GM03348 (cell line): ENCODE measurements at places on chromosomes 5 and 9.

DNA sequence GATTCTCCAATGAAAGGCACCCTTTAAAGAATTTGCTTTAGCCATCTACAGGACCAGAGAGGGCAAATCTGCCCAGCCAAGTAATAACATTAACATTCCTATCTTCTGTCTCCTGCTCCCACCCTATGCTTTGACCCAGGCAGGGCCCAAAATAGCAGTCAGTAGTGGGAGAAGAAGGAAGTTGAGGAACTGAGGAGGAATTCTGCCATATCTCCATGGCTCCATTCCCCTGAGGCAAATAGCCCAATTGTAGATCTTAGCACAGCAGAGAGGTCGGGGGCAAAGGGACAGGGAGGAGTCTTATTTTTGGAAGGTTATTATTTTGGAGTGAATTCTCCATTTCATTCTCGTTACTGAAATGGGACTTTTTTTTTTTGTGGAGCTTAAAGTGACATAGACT is 111.1 kb upstream of the IFNK start:
- DNase-seq, result no peak

DNA sequence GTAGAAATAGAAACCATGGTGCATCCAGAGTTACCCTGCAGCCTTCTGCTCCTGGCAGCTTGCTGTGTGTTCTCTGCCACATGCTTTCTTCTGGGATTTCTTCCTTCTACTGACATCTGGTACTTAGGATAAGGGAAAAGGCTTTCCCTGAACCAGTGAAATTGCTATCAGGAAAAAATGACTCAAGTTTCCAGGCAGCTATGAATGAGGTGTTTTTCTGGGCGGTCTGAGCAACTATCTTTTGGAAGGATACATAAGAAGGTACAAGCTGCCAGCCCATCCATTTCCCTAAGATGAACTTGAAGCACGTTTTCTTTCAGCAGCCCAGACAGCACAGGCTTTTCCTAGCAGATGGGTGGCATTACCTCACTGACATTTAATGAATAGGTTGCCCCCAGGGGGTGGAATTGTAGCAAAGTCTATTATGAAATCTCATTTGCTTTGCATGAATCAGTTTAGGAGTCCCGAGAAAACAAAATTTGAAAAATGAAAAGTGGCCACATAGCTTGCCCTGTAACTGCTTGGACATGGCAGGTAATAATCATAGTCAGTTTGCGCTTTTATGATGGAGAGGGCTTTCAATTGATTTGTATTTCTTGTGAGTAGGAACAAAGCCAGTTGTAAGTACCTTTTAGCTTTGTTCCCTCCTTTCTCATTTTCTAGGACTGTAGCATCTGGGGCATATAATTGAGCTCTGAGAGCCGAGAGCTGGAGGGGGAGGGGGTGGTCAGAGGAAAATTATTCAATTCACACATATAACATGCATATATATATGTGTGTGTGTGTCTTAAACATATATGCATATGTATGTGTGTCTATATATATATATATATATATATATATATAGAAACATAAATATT is 108.5 kb downstream of the C9orf152 start:
- peak; percentile 56 for DNase-seq

GRCh38 chr5:170368586-170368985 is 20.6 kb downstream of the KCNMB1 start:
- no peak for DNase-seq

DNA sequence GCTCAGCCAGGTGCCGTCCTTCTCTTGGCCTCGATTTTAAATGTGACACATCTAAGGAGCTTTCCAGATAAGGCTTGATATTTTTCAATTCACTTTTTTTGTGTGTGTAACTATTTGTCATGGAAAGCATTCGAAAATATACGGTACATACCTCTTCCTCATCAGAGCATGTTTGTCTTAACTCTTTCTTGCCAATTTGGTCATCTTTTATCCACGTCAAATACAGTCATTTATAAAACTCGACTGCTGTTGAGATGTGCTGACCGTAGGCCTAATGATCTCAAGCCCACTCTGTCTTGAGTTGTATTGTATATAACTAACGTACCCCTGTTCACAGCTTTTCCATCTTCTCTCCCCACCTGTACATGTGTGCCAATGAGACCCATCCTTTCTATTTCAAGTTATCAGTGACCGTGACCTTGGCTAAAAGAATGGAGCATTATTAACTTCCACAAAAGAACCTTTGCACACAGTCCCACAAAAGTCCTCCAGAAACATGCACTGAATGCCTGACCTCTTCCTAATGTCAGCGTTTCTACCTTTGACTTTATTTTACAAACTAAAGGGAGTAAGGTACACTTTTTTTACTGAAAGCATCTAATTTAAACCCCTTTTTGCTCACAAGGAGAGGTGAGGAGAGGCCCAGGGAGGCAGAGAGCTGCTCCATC is 61.6 kb downstream of the IPPK start:
- DNase-seq, result no peak

DNA sequence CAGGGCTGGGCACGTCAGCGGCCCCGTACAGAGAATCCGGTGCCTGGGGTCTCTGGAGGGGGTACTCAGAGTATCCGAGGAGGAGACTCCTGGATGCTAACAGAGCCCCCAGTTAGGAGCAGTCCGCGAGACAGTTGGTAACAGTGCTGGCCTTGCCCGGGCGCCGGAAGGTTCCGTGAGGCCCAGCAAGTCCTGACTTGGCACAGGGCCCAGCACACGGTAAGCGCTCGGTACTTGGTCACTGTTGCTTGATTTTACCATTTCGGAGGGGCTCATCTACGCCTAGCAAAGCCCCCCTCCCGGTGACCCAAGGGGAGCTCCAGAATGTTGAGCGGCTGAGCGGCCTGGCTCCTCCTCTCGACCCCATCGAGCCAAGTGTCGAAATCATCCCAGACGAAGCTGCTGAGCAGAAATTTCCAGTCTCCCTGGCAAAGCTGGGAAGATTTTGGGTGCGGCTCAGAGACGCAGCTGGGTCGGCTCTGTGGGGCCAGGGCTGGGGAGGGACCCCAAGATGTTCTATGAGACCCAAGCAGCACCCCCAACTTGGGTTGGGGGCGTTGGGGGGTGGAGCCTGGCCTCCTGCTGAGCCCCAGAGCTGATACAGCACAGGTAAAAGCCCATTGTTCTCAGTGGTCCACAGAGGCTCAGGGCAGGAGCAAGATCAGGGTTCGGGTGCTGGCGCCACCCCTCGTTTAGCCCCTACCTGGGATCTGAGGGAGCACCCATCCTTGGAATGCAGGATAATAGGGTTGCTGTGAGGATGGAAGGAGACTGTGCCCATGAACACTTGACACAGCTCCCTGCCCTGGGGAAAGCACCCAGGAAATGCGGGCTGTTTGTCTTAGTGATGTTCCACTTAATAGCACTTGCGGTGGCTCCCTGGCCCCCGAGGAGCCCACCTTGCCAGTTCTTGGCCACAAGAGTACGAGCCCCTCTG is 137.2 kb downstream of the C9orf50 start:
- DNase-seq, result peak; percentile 91

- DNase-seq, result no peak
These were observed 31.1 kb downstream of the MEGF9 start for GRCh38 chr9:120683150-120683549.

GRCh38 chr5:176183321-176184074 is 54.7 kb upstream of the SIMC1 start:
- DNase-seq, result no peak

DNA sequence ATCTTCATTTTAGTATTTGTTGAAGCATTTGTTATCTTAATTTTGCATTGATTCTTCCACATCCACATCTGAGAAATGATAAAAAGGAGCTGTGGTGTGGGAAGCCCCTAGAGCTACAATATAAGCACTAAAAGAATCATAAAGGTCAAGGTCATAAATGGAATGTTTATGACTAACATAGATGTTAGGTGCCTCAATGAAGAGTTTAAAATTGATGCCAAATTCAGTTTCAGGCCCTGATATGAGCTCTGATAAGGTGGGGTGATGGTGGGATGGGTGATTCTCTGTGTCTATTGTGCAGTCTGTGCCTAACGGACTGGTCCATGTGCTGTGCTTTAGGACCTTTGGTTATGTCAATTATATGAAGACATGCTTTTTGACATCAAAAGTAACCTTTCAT is 61.2 kb upstream of the CAMK4 start:
- no peak for DNase-seq

DNA sequence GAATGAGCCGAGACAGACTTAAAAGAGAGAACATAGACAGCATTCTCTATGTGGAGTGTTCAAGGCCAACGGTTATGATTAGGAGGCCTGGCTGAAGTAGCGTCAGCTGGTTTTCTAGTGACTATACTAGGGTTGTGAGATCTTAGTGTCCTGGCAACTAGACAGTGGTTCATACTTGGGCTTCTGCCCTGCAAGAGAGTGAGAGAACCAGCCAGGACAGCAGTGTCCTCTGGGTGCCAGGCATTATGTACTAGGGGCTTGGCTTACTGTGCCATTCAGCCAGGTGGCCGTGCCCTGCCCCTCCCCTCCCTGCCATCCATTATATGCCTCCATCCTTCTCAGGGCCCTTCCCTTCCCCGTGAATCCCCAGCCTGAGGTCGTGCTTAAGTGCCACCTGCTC is 56.8 kb downstream of the TRIO start:
- DNase-seq, result no peak

- no peak for DNase-seq
These were observed 145.4 kb downstream of the CMYA5 start for GRCh38 chr5:79834754-79835714.

DNA sequence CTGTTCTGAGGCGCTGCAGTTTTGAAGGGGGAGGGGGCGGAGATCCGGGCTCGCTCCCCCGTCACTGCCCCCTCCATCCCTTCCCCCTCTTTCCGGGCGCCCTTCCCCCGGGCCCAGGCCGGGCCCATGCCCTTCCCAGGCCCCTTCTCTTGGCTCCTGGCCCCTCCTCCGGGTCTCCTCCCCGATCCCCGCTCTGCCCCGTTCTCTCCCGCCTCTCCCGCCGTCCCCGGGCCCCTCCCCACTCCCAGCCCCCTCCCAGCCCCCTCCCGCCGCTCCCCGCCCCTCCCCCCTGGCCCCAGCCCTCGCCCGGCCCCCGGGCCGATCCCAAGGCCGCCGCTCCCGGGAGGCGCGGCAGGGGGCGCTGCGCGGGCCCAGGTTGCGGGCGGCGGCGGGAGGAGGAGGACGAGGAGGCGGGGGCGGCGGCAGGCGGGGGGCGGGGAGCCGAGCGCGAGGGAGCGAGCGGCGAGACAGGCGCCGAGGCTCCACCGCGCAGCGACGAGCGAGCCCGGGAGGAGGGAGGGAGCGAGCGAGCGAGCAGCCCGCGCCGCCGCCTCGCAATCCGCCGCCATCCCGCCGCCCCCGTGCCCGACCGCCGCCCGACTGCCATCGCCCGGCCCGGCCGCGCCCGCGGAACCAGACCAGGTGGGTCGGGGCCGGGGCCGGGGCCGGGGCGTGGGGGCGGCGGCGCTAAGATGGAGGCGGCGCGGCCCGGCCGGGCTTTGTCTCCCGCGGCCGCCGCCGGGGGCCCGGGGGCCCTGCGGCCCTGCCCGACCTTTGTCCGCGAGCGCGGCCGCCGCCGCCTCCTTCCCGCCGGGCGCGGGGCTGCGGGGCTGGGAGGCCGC is at the start of gene PRRC2B:
Gene PRRC2B, plus strand, starts transcription at position 465 of the 842 bp plus-strand sequence. CDS start 36,059 bp downstream, outside the sequence.
- peak; percentile 97 for DNase-seq

GRCh38 chr5:111680737-111681413 is 76.1 kb downstream of the NREP start:
- peak; percentile 79 for DNase-seq

- no peak for DNase-seq
These were observed 56.3 kb downstream of the SLF1 start for GRCh38 chr5:94674490-94675382.

DNA sequence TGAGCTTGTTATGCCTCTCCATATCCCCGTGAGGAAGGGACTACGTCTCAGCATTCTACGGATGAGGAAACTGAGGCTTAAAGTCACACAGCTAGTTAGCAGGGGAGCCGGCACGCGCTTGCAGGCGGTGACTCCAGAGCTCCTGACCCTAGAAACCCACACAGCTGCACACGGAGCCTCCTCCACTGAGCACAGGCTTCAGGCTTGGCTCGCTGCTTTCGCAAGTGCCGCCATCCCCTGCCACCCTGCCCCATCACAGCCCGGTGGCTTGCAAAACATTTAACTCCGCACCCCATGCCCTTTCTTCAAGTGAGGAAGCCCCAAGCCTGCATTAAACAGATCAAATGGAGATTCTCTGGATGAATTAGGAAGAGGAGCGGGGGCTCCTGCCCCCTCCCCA is 138.3 kb downstream of the HSD17B3 start:
- DNase-seq, result no peak

DNA sequence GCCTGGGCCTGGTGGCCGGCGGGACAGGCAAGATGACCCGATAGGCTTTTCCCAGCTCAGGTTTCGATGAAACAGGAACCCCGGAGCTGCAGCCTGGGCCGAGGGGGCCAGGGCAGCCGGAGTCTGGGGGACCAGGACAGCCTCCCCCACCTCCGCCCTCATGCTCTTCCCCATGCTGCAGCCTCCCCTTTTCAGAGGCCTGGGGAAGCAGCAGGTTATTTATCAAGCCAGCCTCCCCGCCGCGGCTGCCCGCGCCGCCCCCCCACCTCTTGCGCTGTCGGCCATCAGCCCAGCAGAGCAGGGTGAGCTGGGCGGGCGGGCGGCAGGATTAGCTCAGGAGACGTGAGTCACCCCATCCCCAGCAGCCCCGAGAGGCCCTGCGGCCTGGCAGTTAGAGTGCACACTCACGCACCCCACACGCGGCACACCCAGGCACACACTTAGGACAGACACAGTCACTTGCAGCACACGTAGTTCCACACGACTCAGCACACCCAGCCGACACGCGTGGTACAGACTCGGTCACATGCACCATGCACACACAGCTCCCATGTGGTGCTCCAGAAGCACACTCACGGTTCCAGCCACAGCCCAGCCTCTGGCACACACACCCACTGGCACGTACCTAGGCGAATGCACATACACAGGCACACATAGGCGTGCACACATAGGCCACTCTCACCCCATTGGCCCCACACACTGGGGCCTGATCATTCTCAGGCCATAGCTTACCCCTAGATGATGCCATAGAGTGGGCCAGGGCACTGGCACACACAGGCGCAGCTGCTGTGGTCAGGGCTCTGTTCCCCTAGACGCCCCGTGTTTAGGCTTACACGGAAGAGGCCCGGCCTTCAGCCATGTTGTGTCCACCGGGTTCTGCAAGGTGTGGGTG is 13.0 kb downstream of the CXXC5 start:
- peak; percentile 96 for DNase-seq

DNA sequence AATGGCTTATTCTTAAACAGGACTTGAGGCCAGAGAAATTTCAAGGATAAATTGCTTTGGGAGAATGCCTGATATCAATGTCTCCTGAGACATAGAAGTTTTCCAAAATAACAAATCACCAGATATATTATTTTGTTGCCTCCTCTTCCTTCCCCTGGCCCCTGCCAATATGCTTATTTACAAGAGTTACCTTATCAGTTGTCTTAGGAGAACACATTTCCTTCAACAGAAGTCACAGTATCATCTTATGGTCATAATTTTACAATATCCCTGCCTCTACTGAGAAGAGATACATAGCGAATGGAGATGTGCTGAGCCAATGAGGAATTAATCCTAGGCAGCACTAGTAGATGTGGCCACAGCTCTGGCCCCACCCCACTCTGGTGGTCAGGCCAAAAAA is 43.1 kb downstream of the TMEM252 start:
- no peak for DNase-seq

GRCh38 chr5:79513704-79514390 is at the start of gene HOMER1:
Gene HOMER1, minus strand, starts transcription at chr5:79514134. Its CDS starts 1,360 bp downstream, at chr5:79512774.
- DNase-seq, result peak; percentile 96

GRCh38 chr5:61306531-61307131 is 25.4 kb upstream of the ZSWIM6 start:
- peak; percentile 52 for DNase-seq

- peak; percentile 29 for DNase-seq
These were observed 18.1 kb upstream of the ARRDC3 start for GRCh38 chr5:91401175-91401574.
